Mesenchymal stem cell (in vitro differentiated cells and primary cell): ENCODE measurements at places on chromosomes 4 and X.

DNA sequence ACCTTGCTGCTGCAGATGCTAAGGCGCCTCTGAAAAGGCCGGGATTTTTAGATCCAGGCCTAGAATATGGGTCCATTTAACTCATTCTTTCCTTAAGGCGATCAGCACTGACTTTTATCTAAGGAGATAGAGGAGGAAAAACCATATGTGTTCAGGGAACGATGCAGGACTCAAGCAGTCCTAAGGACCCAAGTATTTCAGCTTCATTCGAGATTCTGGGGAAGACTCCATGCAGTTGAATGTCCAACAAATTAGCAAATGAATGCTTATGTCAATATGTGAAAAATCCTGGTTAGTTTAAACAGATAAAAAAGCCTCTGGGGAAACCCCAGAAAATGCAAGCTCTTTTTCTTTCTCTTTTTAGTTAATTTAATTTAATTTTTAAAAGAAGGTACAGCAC, 36.0 kb downstream of the HELT start:
- peaks cover 13% of the 10 kb centered on the region for H3K27me3 ChIP-seq
- no peak for DNase-seq
- no peaks in the 10 kb centered on the region for H3K4me1 ChIP-seq
- H3K36me3 ChIP-seq, result no peaks in the 10 kb centered on the region
- H3K27ac ChIP-seq, result no peak overlapping the region
- H3K4me3 ChIP-seq, result no peak overlapping the region

- H3K4me1 ChIP-seq, result no peaks in the 10 kb centered on the region
- no peak overlapping the region for H3K27ac ChIP-seq
- no peaks in the 10 kb centered on the region for H3K27me3 ChIP-seq
- DNase-seq, result no peak
- no peaks in the 10 kb centered on the region for H3K36me3 ChIP-seq
Measured at GRCh38 chrX:44155126-44155525, 181.9 kb upstream of the NDP start.

DNA sequence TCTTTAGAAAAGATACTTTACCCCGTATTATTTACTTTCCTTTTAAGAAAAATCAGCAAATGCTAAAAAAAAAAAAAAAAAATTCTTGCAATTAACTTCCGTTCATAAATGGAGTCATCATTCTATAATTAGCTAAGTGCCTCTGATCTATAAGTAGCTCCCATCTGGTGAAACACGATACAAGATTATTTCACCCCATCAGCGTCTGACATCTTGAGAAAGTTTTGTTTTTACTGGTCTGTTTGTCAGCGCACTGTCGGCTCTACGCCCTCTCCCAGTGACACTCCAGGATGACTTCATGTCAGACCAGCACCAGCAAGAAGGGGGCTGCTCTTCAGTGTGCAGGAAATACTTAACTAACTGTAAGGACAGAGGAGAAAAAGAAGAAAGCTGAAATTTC, 108.3 kb downstream of the AFAP1 start:
- no peak overlapping the region for H3K4me3 ChIP-seq
- peak overlapping the region; percentile 41 for H3K27ac ChIP-seq
- peaks cover 12% of the 10 kb centered on the region for H3K4me1 ChIP-seq
- no peaks in the 10 kb centered on the region for H3K27me3 ChIP-seq

GRCh38 chr4:71247706-71248105, 91.1 kb upstream of the SLC4A4 start:
- H3K27ac ChIP-seq, result no peak overlapping the region
- no peak for DNase-seq
- no peaks in the 10 kb centered on the region for H3K36me3 ChIP-seq
- no peak overlapping the region for H3K4me3 ChIP-seq
- H3K4me1 ChIP-seq, result no peaks in the 10 kb centered on the region

DNA sequence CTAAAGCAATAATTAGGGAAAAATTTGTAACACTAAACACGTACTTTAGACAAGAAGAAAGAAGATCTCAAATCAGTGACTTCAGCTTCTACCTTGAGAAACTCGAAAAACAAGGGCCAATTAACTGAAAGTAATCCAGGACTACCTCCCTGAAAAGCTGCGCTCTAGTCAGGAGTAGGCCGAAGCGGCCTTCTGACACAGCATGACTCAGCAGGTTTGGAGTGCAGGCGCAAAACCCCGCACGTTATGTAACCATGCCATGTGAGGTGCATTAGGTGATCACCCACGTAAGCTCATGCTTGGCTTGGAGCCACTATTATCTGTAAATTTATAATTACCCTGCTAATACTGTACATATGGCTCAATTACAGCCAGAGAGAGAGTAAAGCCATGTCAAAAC, 52.8 kb upstream of the CCDC149 start:
- no peaks in the 10 kb centered on the region for H3K36me3 ChIP-seq
- H3K4me3 ChIP-seq, result no peak overlapping the region
- H3K27ac ChIP-seq, result no peak overlapping the region
- no peak for DNase-seq
- no peaks in the 10 kb centered on the region for H3K27me3 ChIP-seq

DNA sequence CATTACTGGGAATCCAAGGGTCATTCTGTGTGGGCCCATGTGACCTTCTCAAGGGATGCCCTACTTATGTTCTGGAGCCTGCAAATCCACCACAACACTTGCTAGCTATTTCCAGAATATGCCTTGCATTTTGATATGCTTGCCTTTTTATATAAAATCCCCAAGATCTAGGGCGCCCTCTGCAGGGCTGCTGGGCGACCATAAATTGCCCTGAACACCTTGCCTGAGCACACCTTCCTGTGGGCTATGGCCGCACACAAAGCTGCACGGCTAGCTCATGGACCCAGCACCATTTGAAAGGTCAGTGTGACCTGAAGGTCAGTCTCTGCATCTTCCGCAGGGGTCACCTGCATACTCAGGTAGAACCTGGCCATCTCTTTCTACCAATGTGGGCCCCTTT, 311.7 kb downstream of the NLGN4X start:
- no peaks in the 10 kb centered on the region for H3K4me1 ChIP-seq
- H3K4me3 ChIP-seq, result no peak overlapping the region
- no peak for DNase-seq
- H3K36me3 ChIP-seq, result no peaks in the 10 kb centered on the region
- H3K27me3 ChIP-seq, result no peaks in the 10 kb centered on the region

DNA sequence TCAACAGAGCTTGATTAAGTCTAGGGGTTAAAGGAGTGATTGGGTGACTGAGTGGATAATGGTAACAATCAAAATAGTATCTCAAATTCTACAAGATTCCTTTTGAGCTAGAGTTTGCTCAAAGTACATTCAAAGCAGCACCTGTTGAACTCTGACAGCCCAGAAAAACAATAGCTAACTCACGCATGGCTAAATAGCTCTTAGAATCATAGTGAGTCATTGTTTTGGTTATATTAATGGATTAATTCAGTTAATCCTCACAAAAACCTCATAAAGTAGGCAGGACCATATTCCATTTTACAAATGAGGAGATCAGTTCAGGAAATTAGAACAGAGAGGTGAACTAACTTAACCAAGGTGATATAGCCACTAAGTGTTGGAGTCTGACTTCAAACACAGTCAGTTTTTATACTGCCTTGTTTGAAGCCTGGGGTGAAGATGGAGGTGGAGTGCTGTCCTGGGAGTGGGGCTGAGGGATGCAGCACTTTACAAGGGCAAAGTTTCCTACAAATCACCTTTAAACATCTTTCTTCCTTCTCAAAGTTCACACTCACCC, 35.9 kb upstream of the PPM1K start:
- H3K4me3 ChIP-seq, result no peak overlapping the region
- peak overlapping the region; percentile 80 for H3K27ac ChIP-seq
- no peaks in the 10 kb centered on the region for H3K27me3 ChIP-seq
- DNase-seq, result no peak
- H3K36me3 ChIP-seq, result no peaks in the 10 kb centered on the region

DNA sequence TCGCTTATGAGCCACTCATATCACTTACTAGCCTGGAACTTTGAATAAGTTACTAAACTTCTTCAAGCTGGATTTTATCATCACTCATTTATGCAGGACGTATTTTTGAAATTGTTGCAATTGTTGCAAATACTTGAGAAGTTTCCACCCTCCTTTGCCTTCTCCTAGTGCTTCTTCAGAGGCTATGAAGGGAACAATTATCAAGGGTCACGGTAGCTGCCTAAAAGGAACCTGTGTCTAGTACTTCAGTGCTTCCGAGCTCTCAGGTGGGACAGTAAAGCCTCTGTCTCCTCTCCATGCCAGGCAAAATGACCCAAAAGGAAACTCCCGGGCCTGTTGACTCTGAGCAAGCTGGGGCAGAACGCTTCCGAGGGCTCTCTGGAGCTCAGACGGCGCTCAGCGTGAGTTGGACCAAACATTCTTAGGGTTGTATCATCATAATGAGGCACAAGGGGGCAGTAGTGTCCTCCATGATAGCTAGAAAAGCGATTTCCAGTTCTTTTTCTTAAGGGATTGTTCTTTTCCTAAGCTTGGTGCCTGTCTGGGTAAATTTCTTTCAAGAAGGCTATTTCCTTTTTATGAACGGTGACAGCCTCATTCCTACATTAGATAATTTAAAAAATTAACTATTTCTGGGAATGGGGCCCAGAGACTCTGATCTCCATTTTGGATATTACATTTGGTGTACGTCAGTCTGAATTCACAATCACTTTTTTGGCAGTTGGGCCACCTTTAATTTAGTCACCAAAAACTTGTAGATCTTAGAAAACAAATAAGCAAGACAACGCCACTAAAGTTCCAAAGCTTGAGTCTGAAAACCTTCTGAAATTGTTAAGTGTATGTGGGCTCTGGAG, 73.1 kb downstream of the PACRGL start:
- H3K27me3 ChIP-seq, result peaks cover 3% of the 10 kb centered on the region
- DNase-seq, result peak; percentile 65
- no peak overlapping the region for H3K4me3 ChIP-seq
- H3K27ac ChIP-seq, result no peak overlapping the region

GRCh38 chrX:153925739-153926551, at the start of gene ARHGAP4:
Gene ARHGAP4, minus strand, starts transcription at chrX:153926264. Its CDS starts 62 bp downstream, at chrX:153926202.
- no peaks in the 10 kb centered on the region for H3K27me3 ChIP-seq
- H3K27ac ChIP-seq, result peak within 1 kb of the TSS; percentile 89
- no peak for DNase-seq
- H3K4me3 ChIP-seq, result no peak within 1 kb of the TSS

DNA sequence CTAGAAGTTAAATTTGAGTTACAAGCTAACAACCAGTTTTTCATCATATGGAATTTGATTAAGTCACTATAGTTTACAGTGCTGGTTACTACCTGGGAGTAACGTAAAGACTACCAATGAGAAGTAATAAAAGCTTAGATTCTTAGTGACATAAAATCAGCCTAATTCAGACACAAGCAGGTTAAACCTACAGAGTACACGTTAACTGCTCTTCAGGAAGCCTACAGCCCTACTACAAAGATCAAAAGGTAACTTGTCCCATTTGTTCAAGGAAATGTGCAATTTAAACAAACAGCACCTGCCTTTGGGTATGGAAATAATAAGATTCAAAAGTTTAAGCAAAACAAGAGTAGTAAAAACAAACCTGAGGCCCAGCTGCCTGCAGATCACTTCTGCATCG, 21.5 kb downstream of the PRSS12 start:
- H3K27me3 ChIP-seq, result peaks cover 5% of the 10 kb centered on the region
- no peak overlapping the region for H3K4me3 ChIP-seq
- no peaks in the 10 kb centered on the region for H3K36me3 ChIP-seq
- DNase-seq, result no peak

- no peak overlapping the region for H3K27ac ChIP-seq
- no peak overlapping the region for H3K4me3 ChIP-seq
- no peaks in the 10 kb centered on the region for H3K27me3 ChIP-seq
- no peak for DNase-seq
Measured at GRCh38 chr4:42498040-42498439, 100.8 kb downstream of the SHISA3 start.

DNA sequence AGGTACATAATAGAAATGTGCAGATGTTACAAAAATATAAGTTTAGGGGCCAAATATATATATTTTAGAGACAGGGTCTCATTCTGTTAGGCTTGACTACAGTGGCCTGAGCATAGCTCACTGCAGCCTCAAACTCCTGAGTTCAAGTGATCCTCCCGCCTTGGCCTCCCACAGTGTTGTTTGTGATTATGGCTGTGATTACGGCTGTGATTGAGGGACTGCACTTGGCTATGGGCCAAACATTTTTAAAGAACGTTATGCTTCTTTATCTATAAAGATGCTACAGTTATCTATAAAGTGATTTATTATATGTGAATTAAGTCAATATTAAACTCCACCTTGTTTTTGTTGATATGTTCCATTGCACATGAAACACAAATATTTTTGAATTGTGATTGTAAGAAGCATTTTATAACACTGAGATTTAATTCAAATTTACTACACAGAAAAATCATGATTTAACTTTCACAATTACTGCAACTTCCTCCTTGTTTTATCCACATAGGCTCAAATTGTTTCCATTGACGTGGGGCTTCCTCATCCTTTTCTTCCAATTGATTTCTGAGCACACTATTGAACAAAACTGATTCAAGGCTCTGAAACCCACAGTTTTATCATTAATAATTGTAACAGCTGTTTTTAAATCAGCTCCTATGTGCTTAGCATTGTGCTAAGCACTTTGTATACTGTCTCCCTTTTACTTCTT, 68.4 kb upstream of the BMPR1B start:
- DNase-seq, result no peak
- no peak overlapping the region for H3K4me3 ChIP-seq
- no peaks in the 10 kb centered on the region for H3K4me1 ChIP-seq
- H3K27ac ChIP-seq, result no peak overlapping the region
- H3K36me3 ChIP-seq, result no peaks in the 10 kb centered on the region

GRCh38 chr4:152892974-152893373, 43.1 kb upstream of the FHDC1 start:
- peaks cover 5% of the 10 kb centered on the region for H3K36me3 ChIP-seq
- H3K27ac ChIP-seq, result no peak overlapping the region
- H3K4me3 ChIP-seq, result no peak overlapping the region
- H3K27me3 ChIP-seq, result no peaks in the 10 kb centered on the region
- no peaks in the 10 kb centered on the region for H3K4me1 ChIP-seq
- no peak for DNase-seq

DNA sequence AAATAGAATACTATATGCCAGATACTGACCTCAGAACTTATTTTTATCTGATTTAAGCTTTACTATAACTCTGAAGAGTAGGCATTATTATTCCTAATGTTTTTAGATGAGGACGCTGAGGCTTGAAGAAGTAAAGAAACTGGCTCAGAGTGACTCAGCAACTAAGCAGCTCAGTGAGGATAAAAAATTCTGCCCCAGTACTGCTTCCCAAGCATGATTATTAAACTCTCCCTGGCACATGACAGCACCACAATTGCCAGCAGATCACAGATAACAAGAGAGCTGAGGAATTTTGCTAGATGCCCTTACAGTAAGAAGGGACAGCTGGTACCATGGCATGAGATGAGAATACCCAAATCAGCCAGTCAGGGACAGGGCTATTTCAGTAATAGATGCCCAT, 219.4 kb downstream of the NKX6-1 start:
- no peaks in the 10 kb centered on the region for H3K36me3 ChIP-seq
- DNase-seq, result no peak
- no peak overlapping the region for H3K27ac ChIP-seq
- H3K27me3 ChIP-seq, result peaks cover 3% of the 10 kb centered on the region
- no peak overlapping the region for H3K4me3 ChIP-seq
- H3K4me1 ChIP-seq, result no peaks in the 10 kb centered on the region

DNA sequence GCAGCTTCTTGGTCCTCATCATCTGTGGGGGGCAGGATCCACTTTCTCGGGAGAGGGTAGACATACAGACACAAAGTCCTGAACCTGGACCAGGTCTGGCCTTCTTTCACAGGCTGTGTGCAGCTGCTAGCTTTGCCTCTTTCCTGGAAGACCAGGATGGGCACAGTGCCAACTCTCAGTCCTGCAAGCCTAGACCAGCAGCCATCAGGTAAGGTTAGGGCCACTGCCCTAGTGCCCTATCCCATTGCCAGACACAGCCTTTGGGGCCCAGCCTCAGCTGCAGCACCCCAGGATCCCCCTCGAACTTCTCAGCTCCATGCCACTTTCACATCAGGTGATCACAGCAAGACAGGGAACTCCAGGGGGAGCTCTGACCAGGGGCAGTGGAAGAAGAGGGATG, 38.4 kb downstream of the ZNF185 start:
- H3K36me3 ChIP-seq, result peaks cover 16% of the 10 kb centered on the region
- no peaks in the 10 kb centered on the region for H3K4me1 ChIP-seq
- peaks cover 60% of the 10 kb centered on the region for H3K27me3 ChIP-seq
- H3K4me3 ChIP-seq, result no peak overlapping the region
